ENCODE measurements at places on chromosomes 12 and 14.

DNA sequence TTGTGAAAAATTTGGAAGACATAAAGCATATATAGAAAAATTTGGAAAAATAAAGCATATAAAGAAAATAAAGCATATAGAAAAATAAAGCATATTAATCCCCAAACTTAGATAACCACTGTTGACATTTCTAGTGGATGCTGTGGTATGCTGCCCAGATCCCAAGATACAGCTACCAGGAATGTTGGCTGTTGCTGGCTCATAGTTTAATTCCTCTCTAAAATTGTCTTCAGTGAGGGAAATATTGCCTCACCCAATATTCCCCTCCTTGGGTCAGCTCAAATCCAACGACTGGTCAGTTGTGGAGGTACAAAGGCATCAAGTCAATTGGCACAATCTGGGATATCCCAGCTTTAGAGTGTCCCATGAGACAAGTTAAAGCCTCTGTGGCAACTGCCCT lies 10.1 kb upstream of the KICS2 start:
- no peak for DNase-seq

GRCh38 chr14:102437997-102438915 lies 71.3 kb downstream of the ANKRD9 start:
- DNase-seq = peak; percentile 56

DNA sequence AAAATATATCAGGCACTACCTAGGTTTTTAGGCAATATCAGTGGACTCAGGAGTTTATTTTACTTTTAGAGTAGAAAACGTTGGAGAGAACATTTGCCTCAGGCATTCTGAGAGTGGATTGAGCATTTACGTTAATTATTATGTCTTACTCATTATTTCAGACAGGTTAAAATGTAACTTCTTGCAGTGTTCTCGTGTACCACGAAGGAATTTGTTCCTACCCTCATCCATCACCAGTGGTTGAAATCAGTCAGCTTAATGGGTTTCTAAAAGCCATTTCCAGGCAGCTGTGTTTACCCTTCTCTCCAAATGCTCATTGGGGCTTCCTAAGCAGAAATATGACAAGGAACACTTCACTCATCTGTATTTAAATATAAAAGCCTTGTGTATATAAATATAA lies 9.1 kb upstream of the LDHB start:
- no peak for DNase-seq

- peak; percentile 76 for DNase-seq
Observed at GRCh38 chr14:106556665-106557289, 1030.4 kb downstream of the TMEM121 start.

GRCh38 chr14:53613404-53614253 lies 343.0 kb downstream of the BMP4 start:
- no peak for DNase-seq

DNA sequence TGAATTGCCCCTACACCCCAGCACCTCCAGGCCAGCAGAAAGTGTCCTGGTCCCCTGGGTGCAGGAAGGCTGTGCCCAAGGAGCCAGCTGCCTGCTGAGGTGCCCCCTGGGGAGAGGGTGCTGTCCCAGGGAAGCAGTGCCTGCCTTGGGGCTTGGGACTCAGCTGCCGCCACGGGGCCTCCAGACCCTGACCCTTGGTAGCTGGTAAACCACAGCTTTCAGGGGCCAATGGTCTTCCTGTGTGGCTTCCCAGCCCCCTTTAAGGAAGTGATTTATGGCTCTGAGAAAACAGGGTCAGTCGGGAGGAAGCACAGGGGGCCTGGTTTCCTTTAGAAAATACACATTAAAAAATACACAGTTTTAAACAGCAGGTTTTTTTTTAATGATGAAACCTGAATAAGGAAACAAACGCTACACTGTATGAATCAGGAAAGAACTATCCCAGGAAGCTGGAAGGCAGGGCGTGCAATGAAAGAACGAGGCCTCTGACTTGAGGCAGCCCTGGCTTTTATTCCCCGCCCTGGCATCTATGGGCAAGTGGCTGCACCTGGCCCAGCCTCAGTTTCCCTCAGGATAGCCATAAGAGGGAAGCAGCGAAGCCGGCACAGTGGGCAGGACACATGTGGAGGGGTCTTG lies 40.6 kb upstream of the EML1 start:
- DNase-seq = no peak

- DNase-seq = no peak
Observed at GRCh38 chr12:15547691-15548090, 225.4 kb downstream of the PTPRO start.

DNA sequence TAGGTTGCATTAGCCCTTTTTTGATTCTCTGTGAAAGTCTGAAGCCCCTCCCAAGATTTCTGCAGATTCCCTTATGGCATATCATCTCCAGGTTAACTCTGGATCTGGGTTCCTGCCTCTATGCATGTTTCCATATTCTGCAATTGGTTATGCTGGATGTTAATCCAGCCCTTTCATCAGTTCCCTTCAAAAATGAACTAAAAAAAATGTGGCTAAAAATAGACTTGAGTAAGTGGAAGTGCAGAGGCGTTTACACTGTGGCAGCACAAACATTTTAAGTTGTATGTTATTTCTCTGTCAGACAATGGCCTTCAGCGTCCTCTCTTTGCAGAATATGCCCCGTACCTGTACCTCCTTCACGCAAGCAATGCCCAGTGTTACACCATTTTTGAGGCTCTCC lies 11.4 kb downstream of the MGST1 start:
- no peak for DNase-seq

GRCh38 chr14:78764645-78765044 lies 594.5 kb downstream of the NRXN3 start:
- no peak for DNase-seq

GRCh38 chr14:34548472-34548981 lies 9.0 kb upstream of the EAPP start:
- DNase-seq = peak; percentile 23

GRCh38 chr14:104996483-104996882 lies 10.9 kb downstream of the CLBA1 start:
- DNase-seq = no peak

- DNase-seq = no peak
Observed at GRCh38 chr12:5073853-5074252, 30.2 kb downstream of the KCNA5 start.

DNA sequence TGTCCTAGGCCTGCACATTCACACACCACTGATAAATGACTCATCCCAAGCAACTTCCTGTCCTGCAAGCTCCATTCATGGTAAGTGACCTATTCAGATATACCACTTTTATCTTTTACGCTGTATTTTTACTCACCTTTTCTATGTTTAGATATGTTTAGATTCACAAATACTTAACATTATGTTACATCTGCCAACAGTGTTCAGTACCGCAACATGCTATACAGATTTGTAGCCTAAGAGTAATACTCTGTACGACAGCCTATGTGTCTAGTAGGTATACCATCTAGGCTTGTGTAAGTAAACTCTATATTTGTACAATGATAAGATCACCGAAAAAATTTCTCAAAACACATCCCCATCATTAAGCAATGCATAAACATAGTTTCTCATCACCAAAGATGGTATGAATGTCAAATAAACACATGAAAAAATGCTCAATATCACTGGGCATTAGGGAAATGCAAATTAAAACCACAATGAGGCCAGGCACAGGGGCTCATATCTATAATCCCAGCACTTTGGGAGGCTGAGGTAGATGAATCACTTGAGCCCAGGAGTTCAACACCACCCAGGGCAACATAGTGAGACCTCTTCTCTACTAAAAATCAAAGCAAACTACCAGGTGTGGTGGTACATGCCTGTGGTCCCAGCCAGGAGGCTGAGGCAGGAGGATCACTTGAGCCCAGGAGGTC lies 20.7 kb downstream of the ATXN2 start:
- DNase-seq = no peak

DNA sequence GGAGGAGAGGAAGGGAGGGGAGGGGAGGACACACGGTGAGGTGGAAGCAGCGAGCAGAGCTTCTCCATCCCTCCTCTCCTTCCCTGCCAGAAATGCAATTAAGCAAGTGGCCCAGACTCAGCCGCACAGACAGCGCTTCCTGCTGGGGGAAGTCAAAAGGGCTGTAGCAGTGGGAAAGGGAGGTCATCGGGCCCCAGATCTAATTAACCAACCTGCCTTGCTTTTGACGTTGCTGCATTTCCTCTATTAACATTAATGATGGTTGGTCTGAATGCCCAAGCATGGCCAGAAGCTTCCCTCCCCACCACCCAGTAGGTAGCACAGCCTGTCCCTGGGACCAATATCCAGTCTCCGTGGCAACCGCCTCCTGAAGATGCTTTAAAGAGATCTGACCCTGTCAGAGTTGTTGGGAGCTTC lies 4.6 kb upstream of the NGB start:
- no peak for DNase-seq

DNA sequence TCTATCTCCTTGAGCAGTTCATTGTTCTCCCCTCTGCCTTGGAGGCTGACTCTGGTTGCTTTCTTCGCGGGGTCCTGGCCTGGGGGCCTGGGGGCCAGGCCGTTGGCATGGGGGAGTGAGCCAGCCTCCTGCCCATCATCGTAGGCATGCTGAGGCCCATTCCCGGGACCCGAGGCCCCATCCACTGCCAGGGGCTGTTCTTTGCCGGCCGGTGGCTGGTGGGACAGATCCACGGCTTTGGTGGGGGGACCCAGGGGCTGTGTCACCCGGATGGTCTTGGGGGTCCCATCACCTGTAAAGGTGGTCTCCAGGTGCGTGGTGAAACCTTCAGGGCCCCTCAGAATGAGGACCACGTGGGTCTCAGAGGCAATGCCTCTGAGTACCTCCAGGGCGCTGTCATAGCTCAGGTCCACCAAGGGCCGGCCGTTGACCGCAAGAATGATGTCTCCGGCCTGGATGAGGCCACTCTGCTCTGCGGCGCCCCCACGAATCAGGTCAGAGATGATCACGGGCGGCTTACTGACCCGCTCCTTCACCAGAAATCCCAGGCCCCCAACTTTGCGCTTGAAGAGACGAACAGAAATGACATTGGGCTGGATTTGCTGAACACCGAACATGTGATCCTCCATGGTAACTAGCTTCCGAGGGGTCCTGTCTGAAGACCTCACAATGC lies 30.8 kb downstream of the NOS1 start:
- no peak for DNase-seq

GRCh38 chr12:77294016-77294415 lies 228.6 kb upstream of the E2F7 start:
- DNase-seq = no peak

GRCh38 chr14:74554742-74555362 lies 57.2 kb downstream of the LTBP2 start:
- DNase-seq = no peak

DNA sequence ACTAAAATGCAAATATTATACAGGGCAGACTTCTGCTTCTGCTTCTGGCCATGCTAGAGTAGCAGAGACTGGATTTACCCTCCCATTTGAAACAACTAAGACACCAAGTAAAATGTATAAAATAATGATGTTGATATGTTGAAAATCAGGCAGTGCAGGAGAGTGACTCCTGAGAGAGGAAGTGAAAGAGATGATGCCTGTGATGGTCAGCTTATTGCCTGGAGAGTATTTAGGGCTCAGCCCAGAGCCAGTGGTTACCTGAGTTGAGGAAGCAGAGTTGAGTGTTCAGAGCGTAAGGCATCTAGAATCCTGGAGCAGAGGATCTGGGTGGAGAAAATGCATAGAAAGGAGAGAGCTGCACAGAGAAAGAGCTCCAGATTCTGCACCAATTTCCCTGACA lies 131.8 kb upstream of the C14orf180 start:
- no peak for DNase-seq

GRCh38 chr14:95043314-95043713 lies 114.0 kb downstream of the DICER1 start:
- DNase-seq = no peak

GRCh38 chr14:97458661-97459579 lies 661.7 kb downstream of the VRK1 start:
- DNase-seq = peak; percentile 83

- no peak for DNase-seq
Observed at GRCh38 chr14:59275668-59276067, 87.2 kb downstream of the DAAM1 start.

DNA sequence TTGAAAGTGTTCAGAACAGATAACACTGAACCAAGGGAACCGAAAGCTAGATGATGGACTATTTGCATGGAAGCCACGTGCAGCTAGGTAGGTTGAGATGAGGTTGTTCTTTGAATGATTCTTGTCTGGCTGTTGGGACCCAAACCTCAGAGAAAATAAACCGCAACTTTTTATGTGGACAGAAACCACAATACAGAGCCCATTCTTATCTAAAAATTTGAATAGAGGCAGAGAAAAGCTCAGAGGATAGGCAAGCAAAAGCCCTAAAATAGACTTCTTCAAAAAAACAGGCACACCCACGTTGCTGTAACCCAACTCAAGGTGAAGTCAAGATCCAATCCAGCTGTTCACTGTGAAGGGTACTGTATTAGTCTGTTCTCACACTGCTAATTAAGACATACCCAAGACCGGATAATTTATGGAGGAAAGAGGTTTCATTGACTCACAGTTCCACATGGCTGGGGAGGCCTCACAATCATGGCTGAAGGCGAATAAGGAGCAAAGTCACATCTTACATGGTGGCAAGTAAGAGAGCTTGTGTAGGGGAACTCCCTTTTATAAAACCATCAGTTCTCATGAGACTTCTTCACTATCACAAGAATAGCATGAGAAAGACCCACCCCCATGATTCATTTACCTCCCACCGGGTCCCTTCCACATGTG lies 353.8 kb downstream of the AACS start:
- no peak for DNase-seq

DNA sequence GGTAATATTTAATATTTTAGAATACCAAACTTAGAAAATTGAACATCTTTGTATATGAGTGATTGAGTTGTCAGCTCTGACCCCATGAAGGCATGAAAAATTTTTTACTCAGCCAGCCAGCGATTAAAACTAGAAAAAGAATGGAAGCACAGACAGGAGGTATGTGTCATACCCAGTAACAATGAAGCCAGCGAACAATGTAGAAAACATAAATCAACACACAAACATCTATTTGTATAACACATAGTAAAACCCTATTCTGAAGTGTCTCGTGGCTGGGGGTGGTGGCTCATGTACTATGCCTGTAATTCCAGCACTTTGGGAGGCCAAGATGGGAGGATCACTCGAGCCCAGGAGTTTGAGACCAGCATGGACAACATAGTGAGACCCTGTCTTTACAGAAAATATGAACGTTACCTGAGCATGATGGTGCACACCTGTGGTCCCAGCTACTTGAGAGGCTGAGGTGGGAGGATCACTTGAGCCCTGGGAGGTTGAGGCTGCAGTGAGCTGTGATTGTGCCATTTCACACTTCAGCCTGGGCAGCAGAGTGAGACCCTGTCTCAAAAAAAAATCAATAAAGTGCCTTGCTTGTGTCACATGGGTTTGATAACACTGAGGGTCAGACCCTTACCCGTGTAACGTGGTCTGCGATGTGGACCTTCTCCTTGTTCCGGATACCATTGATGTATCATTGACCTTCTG lies 5.9 kb downstream of the TCTN2 start:
- no peak for DNase-seq

DNA sequence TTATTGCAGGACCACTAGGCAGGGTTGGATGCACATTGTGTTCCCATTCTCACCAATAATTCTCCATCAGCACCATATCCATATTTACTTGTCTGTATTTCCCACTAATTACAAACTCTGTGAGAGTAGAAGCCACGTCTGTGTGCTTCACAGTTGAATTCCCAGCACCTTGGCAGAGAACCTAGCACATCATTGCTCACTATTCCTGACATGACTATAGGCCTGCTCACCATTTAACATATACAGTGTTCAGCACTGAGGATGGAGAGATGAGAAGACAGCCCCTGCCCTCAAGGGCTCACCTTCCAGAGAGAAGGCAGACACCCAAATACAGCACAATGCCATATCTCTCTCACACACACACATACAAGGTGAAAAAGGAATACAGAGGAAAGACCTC lies 5.0 kb downstream of the DAD1 start:
- no peak for DNase-seq

Data from CD8-positive, alpha-beta memory T cell (primary cell).